ENCODE measurements at places on chromosomes 7 and 10.
A peak's percentile ranks its signal among the peaks of the same experiment; 100 is the strongest.

DNA sequence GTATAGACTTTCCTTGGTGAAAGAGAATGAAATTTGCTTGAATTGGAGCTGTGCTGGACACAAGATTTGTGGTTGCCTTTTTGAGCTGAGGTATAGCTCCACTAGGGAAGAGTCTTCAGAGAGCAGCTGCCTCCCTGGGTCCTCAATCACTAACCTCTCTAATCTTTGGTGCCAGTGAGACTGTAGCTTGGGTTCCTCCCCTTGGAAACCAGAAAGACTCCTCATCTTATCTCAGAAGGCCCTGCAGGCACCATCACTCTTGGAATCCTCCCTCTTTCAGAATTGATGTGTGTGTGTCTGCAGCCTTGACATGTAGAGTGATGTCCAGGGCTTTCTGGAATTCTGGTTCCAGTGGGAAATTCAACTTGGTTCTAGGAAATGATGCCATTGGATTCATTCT lies 426.5 kb downstream of the RPS24 start:
- no peak for DNase-seq

- DNase-seq, result no peak
Measured at GRCh38 chr7:143015084-143015483, 11.8 kb downstream of the OR9A2 start.

GRCh38 chr10:72184156-72184555 lies 31.7 kb upstream of the ANAPC16 start:
- no peak for DNase-seq

- peak; percentile 38 for DNase-seq
Measured at GRCh38 chr7:27210441-27211083, 10.7 kb upstream of the HOXA13 start.

DNA sequence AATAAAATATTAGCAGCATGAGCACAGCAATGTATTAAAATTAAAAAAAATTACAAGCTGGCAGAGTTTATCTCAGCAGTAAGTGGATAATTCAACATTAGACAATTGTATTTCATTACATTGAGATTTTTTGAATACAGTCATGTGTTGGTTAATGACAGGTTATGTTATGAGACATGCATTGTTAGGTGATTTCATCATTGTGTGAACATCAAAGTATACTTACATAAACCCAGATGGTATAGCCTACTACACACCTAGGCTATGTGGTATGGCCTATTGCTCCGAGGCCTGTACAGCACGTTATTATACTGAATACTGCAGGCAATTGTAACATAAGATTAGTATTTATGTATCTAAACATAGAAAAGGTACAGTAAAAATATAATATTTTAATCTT lies 29.7 kb downstream of the CCDC6 start:
- no peak for DNase-seq

GRCh38 chr7:80520199-80520598 lies 8.3 kb upstream of the GNAT3 start:
- no peak for DNase-seq

DNA sequence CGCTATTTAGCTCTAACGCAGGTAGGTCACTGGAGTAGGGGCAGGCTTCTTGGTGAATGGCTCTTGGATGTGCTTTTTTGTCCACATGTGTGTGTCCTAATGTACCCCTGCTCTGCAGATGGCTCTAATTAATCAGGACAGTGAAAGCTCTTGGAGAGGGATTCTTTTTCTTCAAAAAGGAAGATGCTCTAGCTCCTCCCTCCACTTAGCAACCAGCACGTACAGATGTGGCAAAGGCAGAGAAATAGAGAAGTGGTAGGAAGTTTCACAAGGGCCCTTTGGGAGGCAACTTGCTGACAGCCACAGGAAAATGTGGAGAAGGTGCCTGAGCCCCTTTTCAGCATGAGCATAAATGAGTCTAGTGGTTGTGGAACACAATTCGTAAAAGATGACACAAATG lies 221.7 kb downstream of the PLXNA4 start:
- no peak for DNase-seq

GRCh38 chr10:48803801-48804584 lies 119.3 kb downstream of the WDFY4 start:
- DNase-seq, result no peak

- DNase-seq, result no peak
Measured at GRCh38 chr7:108367946-108368345, 88.3 kb downstream of the NRCAM start.

DNA sequence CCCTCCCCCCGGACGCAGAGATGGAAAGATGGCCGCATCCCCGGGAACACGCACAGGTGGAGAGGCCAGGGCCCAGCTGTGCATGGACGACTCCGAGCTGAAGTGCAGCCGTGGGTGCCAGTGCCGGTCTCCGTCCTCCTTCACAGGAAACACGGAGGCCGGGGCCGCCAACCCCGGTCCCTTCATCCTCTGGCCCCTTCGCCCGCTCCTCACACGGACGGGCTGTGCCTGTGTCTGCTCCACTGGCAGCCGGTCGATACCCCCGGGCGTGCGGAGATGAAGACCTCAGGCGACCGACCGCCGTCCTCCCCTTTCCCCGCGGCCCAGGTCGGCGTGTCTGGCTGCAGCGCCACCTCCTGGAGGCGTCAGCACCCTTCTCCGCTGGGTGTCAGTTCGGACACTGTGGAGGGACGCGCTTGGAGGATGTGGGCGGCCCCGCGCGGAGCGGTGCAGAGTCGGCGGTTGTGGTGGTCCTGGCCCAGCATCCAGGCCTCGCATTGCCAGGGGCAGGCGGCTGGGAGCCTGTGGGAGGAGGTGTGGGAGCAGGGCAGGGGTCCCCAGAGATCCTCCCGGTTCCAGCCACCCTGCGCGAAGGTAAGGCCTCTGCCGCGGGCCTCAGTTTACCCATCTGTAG lies 9.9 kb downstream of the ZNF511 start:
- DNase-seq, result no peak

DNA sequence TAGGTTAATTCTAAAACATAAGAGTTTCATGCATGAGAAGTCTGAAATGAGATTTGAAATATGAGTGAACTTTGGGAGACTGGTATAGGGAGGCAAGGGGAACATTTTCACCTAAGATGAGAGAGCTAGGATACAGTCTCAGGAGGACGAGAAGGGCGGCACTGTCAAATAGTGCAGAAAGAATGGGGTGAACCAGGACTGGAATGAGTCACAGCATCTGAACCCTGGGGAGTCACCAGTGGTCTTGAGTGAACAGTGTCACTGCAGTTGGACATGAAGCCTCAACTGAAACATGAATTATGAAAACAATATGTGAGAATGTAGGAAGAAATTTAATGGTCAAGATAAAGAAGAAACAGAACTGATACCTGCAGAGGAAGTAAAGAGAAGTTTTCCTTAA lies 33.8 kb downstream of the GNG11 start:
- DNase-seq, result no peak

- no peak for DNase-seq
Measured at GRCh38 chr10:59898125-59898835, 8.1 kb downstream of the CCDC6 start.

DNA sequence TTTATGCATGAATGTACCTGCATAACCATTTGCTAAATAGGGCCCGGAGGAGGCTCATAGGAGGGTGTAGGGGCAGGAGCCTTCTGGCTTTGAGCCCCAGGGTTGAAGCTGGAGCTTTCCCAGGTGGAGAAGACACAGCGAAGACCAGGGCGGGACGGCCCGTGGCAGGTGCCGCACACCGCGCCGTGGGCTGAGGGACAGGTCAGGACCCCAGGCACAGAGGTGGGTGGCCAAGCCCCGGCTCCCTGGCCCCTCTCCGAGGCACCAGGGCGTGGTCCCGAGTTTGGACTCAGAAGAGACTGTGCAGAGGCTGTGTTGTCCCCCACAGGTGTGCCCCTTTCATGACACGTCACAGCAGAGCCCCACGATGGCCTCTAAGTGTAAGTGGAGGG lies 56.5 kb downstream of the PWWP2B start:
- DNase-seq, result no peak

DNA sequence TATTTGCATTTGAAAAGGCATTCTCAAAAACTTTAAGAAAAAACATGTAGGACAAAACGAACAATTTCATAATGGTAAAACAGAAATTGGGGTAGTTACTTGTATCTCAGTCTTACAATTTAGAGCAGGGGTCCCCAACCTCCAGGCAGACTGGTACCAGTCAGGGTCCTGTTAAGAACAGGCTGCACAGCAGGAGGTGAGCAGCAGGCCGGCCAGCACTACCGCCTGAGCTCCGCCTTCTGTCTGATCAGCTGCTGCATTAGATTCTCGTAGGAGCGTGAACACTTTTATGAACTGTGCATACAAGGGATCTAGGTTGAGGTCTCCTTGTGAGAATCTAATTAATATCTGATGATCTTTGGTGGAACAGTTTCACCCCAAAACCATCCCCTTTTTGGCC lies 77.3 kb downstream of the SEMA3A start:
- DNase-seq, result no peak

- DNase-seq, result no peak
Measured at GRCh38 chr10:43931308-43931930, 282.7 kb upstream of the ZNF32 start.

DNA sequence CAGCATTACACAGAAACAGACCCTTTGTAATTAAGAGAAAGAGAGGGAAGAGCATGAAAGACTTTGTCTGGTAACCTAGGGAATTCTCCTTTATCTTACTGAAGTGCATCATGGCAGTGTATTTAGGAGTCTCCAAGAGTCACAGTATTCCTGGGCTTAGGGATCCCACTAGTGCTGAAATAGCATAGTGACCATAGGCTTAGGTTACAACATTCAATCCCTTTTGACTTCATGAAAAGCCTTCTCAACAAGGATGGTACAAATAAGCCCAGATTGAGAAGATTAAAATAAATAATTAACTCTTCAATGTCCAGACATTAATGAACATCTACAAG lies 76.5 kb downstream of the SNX13 start:
- DNase-seq, result no peak

- no peak for DNase-seq
Measured at GRCh38 chr10:73911553-73912004, 647 bp downstream of the PLAU start.

- no peak for DNase-seq
Measured at GRCh38 chr7:922334-923107, 32.0 kb downstream of the ADAP1 start.

GRCh38 chr10:66257801-66258200 lies 668.0 kb upstream of the LRRTM3 start:
- DNase-seq, result no peak

DNA sequence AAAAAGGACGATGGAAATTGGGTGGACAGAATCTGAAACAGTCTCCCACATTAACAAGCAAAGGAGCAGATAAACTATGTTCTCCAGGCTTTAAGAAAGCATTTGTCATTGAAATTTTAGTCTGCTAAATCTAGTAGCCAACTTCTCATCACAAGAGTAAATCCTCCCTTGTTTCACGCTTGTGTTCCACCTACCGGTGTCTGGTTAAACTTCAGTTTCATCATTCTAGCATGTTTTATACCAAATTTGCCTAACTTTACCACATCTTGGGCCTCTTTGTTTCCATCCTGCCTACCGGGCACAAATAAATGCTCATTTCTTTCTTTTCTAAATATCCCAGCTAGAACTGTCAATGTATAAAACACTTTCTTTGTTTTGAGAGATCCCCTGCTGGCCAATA lies 5.8 kb downstream of the LIPA start:
- no peak for DNase-seq
